Dermis microvascular lymphatic vessel endothelial cell (primary cell): ENCODE measurements at places on chromosomes 16 and 17.
A peak's percentile ranks its signal among the peaks of the same experiment; 100 is the strongest.

DNA sequence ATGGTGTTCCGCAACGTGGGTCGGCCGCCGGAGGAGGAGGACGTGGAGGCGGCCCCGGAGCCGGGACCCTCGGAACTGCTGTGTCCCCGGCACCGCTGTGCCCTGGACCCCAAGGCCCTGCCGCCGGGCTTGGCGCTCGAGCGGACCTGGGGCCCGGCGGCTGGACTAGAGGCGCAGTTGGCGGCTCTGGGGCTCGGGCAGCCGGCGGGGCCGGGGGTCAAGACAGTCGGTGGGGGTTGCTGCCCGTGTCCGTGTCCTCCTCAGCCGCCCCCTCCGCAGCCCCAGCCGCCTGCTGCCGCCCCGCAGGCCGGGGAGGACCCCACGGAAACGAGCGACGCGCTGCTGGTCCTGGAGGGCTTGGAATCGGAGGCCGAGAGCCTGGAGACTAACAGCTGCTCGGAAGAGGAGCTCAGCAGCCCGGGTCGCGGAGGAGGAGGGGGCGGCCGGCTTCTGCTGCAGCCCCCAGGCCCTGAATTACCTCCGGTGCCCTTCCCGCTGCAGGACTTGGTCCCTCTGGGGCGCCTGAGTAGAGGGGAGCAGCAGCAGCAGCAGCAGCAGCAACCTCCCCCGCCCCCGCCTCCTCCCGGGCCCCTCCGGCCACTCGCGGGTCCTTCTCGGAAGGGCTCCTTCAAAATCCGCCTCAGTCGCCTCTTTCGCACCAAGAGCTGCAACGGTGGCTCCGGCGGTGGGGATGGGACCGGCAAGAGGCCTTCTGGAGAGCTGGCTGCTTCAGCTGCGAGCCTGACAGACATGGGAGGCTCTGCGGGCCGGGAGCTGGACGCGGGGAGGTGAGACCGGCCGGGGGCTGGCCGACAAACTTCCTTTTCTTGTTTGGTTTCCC, 821 bp downstream of the SOCS7 start:
- DNase-seq: no peak

DNA sequence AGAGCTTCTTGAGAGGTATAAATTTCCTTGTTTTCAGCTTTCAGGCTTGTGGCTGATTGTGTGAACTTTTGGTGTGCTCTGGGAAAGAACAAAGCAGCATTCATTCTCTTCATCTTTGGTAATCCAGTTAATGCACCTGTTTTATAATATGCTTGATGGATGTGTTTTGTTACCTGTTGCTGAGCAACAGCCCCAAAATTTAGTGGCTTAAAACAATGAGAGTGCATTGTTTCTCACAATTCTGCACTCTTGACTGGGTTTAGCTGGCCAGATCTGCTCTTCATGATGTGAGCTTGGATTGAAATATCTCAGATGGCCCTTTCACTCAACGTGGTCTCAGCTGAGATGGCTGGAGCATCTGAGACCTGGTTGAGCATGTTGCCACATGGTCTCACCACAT, 58.7 kb upstream of the NOL11 start:
- no peak for DNase-seq

DNA sequence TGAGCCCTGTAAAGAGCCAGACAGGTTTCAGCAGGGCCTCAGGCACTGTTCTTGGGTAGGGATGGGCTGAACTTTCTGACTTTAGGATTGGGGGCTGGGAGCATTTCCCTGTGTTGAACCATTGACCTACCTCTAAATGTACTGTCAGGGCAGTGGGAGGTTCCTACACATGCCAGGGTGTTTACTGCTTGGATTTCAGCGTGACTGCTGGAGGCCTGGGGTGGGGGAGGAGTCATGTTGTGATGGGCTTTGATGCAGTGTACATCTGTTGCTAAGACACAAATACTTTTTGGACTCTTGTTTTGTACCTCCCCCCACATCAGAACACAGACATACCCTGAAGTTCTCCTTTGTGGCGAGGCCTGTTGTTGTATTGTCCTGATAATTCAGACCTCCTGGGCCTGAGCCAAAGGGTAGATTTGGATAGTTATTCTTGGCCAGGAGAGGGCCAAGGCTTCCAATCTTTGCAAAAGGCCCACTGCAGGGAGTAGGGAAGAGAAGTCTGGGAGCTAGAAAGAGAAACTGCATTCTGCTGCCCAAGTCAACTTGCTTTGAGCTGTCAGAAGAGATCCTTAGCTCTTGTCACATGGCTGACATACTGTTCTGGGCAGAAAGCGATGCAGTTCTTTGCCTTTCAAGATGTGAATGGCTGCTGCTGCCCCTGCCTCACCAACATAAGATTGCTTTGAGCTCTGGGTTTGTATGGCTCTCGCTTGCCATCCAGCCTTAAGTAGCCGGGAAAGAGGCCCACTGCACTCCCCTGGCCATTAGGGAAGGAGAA, 3.7 kb downstream of the NFE2L1 start:
- DNase-seq: peak; percentile 84

DNA sequence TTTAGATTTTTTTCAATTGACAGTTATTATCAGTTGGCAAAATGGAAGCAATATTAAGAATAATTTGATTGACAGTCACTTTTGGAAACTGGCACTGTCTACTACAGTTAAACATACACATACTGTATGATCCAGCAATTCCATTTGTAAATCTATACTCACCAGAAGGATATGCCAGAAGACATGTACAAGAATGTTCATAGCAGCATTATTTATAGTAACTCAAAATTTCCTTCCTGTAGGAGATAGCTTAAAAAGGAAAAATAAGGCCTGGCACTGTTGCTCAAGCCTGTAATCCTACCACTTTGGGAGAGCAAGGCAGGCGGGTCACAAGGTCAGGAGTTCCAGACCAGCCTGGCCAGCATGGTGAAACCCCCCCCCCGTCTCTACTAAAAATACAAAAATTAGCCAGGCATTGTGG, 89.3 kb downstream of the VMP1 start:
- peak; percentile 39 for DNase-seq

GRCh38 chr16:30888856-30889499, 4.9 kb downstream of the BCL7C start:
- DNase-seq: peak; percentile 75

DNA sequence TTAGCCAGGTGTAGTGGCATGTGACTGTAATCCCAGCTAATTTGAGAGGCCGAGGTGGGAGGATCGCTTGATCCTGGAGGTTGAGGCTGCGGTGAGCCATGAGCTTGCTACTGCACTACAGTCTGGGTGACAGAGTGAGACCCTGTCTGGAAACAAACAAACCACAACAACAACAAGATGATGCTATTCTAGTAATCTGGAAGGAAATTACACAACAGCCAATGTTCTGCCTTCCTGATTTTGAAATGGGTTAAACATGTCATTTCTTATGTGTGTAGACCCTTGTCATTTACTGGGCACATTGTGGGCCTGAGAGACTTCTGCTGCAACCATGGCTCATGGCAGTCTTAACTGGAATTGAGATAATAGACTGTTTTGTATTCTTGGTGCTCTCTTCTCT, 5.9 kb downstream of the COQ7 start:
- no peak for DNase-seq

DNA sequence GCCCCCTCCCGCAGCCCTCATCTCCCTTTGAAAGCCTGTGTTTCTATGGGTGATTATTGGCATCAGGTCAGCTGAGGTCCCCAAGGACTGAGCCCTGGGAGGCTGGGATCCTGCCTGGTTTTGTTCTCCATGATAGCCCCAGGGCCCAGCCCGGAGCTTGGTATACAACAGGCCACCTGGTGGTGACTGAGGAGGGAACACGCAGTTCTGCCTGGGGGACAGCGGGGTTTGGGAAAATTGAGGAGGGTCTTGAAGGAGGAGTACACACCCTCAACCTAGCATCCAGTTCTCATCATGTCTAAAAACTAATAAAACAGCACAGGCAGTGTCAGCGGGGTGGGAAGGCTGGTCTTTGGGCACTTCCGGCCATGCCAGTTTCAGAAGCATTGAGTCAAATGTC, 335.1 kb downstream of the CPPED1 start:
- DNase-seq: no peak

DNA sequence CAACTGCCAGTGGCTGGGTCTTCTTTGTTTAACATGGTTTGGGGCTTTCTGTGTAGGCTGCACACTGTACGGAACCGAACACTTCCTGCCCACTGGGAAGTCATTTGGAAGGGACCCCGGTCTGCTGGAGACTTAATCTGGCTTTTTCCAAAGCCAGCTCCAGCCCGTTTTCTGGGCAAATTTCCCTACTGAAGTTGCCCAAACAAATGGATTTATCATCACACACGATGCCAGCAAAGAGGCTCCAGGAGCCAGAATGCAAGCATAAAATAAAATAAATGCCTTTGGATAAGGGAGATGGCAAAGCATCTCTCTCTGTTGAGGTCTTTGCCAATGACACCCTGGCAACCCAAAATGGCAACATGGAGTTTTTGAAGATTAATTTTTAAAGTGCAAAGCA, 259.9 kb upstream of the IRX3 start:
- no peak for DNase-seq

DNA sequence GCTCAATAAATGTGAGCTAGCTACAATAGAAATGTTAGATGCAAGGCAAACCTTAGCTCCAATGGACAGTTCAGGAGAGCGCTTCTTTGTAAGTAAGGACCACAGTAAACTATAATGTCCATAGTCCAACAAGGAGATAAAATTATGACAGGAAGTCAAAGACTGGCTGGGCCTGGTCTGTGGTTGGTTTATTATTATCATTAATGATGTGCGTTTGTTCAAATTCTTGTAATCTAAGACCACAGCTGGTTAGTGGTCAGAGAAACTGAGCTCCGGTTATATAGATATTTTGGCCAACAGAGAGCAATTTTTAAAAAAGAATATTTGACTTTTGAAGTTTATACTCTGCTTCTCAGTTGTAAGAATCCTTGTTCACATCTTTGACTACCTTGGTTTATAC, 4.7 kb upstream of the CMTM2 start:
- DNase-seq: no peak

DNA sequence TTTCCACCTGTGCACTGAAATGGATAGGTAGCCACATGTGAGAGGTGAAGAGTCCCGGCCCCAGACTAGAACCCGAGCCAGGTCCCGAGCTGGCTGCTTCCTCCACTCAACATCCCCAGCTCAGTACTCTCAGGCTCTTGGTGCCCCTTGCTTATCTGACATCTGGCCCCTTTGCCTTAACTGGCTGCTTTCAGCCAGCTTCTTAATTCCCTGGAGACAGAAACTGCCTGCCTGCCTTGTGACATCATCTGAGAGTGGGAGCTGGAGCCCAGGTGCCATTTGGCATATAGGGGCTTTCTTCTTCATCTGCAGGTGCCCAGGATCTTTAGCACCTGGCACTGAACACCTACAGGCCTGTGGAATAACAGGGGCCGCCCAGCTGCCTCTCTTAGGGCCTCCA, 8.9 kb downstream of the CHAD start:
- DNase-seq: no peak

DNA sequence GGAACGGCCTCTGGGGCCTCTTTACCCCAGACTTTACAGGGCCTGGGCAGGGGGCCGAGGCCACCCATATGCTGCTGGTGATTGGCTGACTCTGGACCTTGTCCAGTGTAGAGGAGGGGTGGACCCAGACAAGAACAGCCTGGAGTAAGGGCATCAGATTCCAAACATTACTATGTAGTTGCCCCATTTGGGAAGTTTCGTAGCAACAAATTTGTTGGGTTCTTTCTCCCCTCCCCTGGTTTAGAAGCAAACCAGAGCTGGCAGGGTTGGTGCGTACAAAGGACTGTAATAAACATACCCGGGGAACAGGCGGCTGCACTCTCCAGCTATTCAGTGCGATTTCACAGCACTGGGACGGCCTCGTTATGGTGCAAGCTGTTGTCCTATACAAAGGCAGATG, 145.5 kb downstream of the NTN1 start:
- DNase-seq: no peak

- no peak for DNase-seq
These were observed at the start of gene PRAC2 for GRCh38 chr17:48722915-48723422. Gene PRAC2 (plus strand): TSS chr17:48723185. CDS start chr17:48724411, 1,226 bp downstream.

GRCh38 chr17:29958947-29959657, 17.7 kb downstream of the EFCAB5 start:
- no peak for DNase-seq

- DNase-seq: no peak
These were observed 589 bp downstream of the PEMT start for GRCh38 chr17:17590883-17591354.

DNA sequence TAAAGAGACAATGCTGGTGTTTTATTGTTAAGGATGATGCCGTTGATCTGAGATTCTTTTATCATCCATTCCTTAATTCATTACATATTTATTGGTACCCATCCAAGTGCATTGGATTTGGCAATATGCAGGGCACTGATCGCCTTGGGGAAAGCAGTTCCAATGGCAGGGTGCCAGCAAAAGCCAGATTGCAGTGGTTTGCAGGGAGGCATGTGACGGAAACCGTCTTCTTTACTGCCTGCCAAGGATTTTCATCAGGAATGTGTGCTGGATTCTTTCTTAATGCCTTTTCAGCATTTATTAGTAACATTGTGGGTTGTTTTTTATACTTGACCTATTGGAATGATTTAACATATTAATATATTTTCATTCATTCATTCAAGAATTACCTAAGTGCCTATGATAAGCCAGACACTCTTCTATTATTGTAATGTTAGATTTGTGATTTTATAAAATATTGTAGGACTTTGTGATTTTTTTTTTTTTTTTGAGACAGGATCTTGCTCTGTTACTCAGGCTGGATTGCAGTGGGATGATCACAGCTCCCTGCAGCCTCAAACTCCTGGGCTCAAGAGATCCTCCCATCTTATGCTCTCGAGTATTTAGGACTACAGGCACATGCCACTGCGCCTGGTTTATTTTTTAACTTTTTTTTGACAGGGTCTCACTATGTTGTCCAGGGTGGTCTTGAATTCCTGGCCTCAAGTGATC, 93.4 kb upstream of the TNRC6A start:
- peak; percentile 77 for DNase-seq

- DNase-seq: no peak
These were observed 21.3 kb upstream of the SALL1 start for GRCh38 chr16:51172368-51172767.

DNA sequence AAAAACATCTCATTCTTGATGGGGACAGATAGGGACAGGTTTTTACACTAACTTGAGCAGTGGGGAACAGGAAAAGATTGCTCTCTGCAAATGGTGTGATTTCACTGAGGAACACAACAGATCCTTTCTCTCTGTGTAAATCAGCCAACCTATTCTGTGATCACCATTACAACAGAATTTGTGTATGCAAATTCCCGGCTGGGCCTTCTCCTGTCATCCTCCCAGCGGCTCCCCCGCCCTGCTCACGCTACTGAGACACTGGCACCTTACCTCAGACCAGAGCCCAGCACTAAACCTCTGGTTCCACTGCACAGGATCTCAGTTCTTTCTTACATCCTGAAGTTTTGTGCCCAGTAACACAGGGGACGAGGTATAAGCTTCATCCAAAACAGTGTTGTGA, 97.0 kb upstream of the FA2H start:
- DNase-seq: no peak
